Activated CD4-positive, alpha-beta T cell treated with anti-CD3 and anti-CD28 coated beads, Interleukin-2, Interleukin-6, amounts not matched to agents 100 ng/mL and 50 ng/mL, durations not matched to agents 16 hours and 8 hours (primary cell): ENCODE measurements at places on chromosomes 7 and 10.

- no peak for DNase-seq
Observed at GRCh38 chr7:27641581-27642230, 21.0 kb downstream of the HIBADH start.

DNA sequence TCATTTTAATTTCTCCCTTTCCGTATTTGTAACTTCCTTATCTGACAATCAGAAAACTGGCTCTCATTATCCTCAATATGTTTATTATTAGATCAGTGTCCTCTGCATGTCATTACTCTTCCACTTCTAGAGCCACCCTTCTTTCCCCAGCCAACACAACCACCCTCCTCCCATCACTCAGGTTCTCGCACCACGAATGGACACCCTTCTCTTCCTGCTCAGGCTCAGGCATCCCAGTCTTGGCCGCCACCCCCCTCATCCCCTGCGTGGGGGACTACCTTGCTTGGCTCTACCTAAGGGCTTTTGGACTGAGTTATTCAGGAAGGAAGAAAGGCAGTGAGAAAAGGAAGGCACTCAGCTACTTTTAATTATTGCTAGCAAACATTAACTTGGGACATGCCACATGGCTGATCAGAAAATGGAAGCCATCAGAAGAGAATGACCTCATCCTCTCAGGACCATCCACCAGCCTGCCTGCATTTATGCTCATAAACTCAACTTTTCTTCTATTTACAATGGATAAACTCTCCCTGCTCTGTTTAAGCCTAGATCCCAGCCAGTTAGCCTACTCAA lies 199.9 kb upstream of the PLXNA4 start:
- no peak for DNase-seq

GRCh38 chr7:74043523-74043951 lies 15.6 kb downstream of the ELN start:
- DNase-seq: no peak

- no peak for DNase-seq
Observed at GRCh38 chr7:49670991-49671390, 102.4 kb upstream of the VWC2 start.

DNA sequence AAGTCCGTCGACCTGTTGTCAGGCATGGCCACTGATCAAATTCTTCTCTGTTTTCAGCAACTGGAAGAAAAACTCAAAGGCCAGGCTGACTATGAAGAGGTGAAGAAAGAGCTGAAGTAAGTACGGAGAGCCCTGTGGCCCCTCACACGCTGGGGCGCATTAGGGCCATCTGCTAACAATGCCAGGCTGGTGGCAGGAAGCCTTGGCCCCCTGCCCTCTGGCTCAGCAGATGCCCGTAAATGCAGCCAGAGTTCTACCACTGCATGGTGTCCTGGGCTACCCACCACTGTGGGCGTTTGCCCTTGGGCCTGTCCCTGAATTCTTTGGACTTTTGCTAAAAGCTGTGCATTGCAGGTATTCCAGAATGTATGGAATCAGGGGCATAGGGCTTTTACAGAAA lies 96.9 kb upstream of the SH2B2 start:
- DNase-seq: no peak

DNA sequence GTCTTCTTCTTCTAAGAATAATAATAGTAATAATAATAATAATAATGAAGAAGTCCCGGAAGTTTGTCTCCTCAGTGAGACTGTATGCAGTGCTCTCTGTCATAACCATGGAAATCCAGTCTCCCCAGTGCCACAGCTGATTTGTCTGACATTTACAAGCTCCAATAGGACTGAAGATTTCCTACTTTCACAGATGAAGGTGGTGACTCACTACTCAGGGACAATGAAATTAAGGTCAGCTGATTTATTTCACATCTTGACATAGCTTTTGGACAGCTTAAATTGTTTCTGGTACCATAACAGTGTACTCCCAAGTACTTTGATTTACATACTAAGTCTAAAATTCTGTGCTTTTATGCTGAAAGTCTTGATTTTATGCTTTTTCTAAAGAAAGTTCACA lies 6.9 kb downstream of the CELF2 start:
- DNase-seq: no peak

- DNase-seq: no peak
Observed at GRCh38 chr7:150826061-150826849, 25.7 kb downstream of the TMEM176A start.

DNA sequence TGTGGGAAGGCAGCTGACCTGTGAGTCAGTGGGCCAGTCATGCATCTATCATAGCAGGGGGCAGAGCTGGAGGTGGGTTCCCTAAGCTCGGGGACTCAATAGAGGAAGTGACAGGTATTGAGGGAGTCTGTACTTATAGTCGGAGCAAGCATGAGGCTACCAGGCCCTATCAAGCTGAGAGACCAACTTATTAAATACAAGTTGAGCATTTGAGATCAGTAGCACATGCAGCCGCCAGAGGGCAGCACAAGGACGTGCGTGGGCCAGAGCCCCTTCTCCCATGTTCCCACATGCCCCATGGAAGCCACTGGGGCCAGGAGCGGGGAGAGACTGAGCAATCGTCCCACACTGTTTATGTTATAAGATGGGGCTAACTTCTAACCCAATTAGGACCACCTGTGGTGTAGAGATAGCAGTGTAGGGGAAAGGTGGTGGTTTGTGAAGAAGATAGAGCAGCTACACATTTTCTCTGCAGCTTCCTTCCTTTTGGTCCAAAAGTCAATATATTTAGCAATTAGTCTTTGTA lies 13.0 kb upstream of the STK31 start:
- DNase-seq: peak; percentile 71

GRCh38 chr10:32326119-32326518 lies 20.8 kb downstream of the EPC1 start:
- no peak for DNase-seq

DNA sequence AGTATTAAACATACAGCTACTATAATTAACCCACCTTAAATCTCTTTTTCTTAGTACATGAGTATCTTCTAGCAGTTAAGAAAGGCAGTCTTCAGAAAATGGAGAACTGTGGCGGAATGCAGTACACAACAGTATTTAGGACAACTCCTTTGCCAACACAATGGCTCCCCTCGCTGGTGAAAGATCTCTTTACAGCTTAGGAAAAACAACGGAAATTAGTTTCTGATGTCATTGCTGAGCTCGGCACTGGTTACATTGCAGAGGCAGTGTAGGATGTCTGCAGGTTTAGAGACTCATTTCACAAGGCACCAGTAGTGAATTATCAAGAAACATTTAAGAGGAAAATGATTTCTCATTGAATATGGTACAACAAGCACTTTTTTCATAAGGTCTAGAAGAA lies 43.4 kb downstream of the GLRX3 start:
- peak; percentile 66 for DNase-seq

- DNase-seq: peak; percentile 45
Observed at GRCh38 chr7:64618785-64619456, 47.0 kb upstream of the ZNF107 start.

GRCh38 chr10:118115701-118116100 lies 69.0 kb upstream of the RAB11FIP2 start:
- DNase-seq: no peak

DNA sequence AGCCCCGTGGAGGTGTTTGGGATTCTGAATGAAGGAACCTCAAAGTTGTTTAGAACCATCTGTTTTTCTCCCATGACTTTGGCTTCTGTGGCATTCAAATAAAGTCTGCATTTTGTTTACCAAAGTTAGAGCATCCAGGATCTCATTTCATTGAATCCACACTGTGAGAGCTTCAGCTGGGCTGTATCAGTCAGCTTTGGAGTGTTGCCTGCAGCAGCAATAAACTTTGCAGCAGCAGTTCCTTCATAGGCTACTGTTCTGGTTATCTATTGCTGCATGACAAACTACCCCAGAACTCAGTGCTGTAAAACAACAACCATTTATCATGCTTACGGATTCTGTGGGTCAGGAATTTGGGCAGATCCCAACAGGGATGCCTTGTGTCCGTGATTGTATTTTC lies 1575.2 kb upstream of the LRRTM3 start:
- DNase-seq: no peak

- DNase-seq: no peak
Observed at GRCh38 chr7:99287779-99288534, 15.3 kb downstream of the MYH16 start.

DNA sequence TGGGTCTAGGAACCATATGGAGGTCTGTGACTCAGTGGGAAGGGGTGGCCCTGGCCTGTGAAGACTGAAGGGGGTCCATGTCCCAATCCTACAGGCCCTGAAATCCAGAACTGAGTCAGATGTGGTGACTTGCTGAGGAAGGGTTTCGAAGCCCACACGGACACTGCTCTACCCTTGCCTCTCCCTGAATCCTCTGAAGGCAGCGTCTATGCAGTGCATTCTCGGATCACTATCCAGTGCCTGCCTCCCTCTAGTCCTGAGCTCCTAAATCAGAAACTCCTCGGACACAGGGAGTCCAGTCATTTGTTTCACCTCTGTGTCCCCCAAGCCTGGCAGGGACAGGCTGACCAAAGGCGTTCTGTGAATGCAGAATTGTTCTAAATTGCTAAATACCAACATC lies 25.4 kb upstream of the TMEM72 start:
- no peak for DNase-seq

- DNase-seq: no peak
Observed at GRCh38 chr7:111668711-111669110, 106.4 kb upstream of the IMMP2L start.

GRCh38 chr7:124723012-124723411 lies 42.6 kb downstream of the GPR37 start:
- no peak for DNase-seq
